Stimulated activated CD4-positive, alpha-beta T cell treated with anti-CD3 and anti-CD28 coated beads, Interleukin-2, amount 100 ng/mL, for 24 hours (primary cell): ENCODE measurements at places on chromosomes 13 and 19.

DNA sequence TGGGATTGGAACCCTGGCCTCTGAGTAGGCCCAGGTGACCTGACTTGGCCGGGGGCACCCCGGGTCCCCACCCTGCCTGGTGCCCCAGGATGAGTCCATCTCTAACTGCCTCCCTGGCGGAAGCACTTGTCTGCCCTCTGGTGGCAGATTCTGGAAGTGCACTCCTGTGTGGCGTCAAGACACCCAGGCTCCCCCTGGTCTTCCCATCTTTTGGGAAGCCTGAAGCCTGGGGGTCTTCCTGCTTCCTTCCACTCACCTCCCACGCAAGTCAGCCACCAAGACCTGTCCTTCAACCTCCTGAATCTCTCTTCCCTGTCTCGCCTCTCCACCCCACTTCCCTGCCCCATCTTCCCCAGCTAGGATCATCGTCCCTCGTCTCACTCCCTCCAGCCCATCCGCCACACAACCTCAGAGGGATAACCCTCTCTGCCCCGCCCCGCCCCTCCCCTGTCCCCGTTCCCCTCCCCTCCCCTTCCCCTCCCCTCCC lies 7.4 kb downstream of the RABAC1 start:
- peak; percentile 97 for DNase-seq

GRCh38 chr19:35171730-35172129 lies 17.2 kb downstream of the FXYD5 start:
- DNase-seq, result no peak

DNA sequence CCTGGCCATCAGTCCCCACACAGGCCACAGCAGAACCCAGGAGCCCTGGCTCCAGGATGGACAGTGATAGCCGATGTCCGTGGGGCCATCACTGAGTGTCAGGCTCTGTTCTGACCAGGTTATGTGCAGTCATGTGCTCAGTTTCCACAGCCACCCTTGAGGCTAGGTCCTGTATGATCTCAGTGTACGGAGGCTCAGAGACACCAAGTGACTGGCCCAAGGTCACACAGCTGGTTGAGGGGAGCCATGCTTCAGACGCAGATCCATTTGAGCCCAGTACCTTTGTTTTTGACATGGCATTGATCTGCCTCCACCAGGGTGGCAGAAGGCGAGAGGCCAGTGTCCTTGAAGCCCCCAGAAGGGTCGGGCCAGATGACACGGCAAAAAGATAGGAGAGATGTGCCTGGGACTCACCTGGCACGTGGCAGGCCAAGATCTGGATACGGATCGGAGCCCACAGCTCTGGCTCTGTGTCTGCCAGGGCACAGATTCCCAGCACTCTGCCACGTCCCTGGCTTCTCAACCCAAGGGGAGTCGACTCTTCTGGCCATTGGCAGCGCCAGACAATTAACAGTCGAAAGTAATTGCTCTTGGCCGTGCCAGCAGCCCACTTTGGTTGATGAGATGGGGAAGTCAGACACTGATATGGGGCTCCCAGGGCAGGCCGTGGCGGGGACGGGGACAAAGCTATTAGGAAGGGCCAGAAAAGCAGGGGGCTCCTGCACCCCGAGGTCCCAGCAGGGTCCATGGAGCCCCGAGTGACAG lies 15.6 kb downstream of the EVI5L start:
- no peak for DNase-seq

DNA sequence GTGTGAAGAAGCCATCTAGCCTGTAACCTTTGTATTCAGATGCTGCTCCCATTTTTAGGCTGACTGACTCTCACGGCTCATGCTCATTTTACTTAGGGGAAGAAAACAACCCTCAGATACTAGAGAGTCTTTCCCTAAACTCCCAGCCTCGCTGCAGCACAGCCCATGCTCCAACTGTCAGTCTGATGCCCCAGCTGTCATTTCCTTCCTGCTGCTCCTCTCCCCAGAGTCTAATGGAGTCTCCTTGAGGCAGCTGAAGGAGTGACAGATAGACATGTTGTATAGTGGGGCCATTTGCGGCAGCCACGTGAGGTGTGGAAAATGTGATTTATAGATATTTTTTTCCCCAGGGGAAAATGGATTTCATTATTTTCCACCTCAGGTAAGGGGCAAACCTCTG lies 59.2 kb upstream of the OLFM4 start:
- no peak for DNase-seq

DNA sequence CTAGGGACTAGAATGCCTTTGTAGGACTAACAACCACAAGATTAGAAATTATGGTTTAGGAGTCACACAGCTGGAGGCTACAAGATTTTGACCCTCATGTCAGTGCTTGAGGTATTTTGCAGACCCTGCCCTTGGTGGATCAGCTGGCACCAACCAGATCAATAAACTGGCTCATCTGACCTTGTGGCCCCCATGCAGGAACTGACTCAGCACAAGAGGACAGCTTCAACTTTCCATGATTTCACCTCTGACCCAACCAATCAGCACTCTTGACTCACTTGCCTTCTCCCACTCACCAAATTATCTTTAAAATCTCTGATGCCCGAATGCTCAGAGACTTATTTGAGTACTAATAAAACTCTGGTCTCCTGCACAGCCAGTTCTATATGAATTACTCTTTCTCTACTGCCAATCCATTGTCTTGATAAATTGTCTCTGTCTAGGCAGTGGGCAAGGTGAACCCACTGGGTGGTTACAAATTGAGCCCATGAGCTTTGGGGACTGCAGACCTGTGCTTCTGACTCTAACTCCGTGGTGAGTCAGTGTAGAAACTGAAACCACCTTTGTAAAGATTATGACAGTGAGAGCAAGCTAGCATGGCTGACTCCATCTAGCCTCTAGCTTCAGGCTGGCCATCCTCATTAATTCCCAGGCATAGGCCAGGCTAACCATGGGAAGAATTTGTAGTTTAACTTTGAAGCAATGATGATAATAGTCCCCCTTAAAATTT lies 33.9 kb upstream of the CEACAM8 start:
- no peak for DNase-seq

GRCh38 chr19:31527443-31527842 lies 178.2 kb upstream of the TSHZ3 start:
- no peak for DNase-seq

DNA sequence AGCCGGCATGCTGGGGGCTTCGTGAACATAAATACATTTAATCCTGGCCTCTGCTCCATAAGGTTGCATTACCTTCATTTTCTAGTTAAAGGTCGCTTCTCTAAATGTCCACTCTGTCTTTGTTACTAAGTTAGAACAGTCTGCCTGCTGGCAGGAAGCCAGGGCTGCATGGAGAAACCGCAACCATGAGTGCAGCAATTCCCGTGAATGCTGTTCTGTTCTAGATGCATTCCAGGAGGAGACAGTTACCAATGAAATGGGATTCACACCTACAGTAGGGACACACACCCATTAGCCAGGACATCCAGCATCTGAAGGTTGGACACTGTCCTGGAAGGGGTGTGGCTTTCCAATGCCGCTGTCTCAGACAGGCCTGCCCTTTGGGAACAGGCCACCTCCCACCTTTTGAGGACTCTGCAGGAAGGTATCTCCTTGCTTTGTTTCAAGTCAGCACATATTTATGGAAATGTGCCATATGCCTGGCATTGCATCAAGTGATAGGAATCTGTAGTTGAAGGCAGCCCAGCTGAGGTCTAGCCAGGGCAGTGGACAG lies 129.7 kb downstream of the SLC7A1 start:
- no peak for DNase-seq

GRCh38 chr19:2049741-2050348 lies 1.2 kb downstream of the MKNK2 start:
- DNase-seq, result peak; percentile 71

- no peak for DNase-seq
Measured at GRCh38 chr13:41809962-41810361, 150.9 kb downstream of the VWA8 start.

DNA sequence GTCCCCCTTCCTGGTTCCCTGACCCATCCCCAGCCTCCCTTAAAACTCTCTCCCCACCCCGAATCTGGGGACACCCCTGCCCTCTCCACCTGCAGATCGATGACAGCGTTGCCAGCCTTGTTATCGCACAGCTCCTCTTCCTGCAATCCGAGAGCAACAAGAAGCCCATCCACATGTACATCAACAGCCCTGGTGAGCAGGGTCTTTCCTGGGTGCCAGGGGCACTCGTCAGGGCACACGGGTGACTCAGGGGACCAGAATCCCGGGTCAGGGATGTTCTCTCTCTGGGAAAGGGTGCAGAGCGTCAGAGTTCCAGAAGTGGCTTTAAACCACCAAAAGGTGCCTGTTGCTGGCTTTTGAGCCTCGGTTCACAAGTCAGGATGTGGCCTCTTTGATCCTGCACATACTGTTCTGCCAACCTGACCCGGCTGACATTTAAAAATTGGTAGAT lies 1.0 kb downstream of the CLPP start:
- peak; percentile 37 for DNase-seq

DNA sequence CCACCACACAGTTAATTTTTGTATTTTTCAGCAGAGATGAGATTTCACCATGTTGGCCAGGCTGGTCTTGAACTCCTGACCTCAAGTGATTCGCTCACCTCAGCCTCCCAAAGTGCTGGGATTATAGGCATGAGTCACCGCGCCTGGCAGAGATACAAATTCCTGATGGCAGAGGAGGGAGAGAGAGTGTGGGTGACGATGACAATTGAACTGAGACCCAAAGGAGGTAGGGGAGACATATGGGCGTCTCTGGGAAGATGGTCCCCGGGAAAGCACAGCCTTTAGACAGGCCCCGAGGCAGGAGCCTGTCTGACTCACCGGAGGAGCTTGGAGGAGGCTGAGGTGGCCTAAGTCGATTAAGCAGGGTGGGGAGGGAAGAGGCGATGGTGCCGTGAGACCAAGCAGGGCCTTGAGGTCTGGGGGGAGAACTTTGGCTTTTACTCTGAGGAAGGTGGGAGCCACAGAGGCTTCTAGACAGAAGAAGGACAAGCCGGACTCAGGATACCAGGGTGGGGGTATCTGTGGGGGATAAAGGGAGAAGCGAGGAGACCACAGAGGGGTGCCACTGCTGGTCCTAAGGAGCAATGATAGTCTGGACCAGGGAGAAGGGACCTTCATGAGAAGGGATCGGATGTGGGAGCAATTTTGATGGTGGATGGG lies 38.2 kb downstream of the ARRDC2 start:
- peak; percentile 30 for DNase-seq

GRCh38 chr13:26228096-26228495 lies 6.0 kb upstream of the RNF6 start:
- no peak for DNase-seq

- DNase-seq, result no peak
Measured at GRCh38 chr19:42424345-42424707, 2.9 kb downstream of the LIPE start.

- no peak for DNase-seq
Measured at GRCh38 chr13:32381539-32381938, 46.4 kb downstream of the N4BP2L1 start.

- DNase-seq, result no peak
Measured at GRCh38 chr19:45763691-45764294, 5.3 kb downstream of the SIX5 start.

GRCh38 chr19:10201176-10201575 lies 6.4 kb upstream of the DNMT1 start:
- DNase-seq, result no peak

- no peak for DNase-seq
Measured at GRCh38 chr13:28534210-28534609, 39.3 kb upstream of the FLT1 start.
